ENCODE measurements at places on chromosomes 2 and 18.

- DNase-seq = no peak
These were observed 230.8 kb upstream of the SMIM21 start for GRCh38 chr18:75658330-75658729.

DNA sequence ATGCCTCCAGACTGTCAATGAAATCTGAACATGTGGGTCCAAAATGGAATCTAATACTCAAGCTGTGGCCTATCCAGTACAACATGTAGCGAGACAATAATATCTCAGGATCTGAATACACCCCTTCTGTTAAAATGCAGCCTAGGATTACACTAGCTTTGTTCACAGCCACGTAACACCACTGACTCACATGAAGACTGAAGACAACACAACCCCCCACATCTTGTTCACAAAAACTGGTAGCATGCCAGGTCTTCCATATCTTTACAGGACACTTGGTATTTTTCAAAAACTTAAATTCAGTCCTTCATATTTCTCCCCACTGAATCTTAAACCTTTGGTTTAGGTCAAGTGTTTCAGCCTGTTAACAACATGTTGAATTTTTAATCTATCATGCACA is 84.2 kb downstream of the SLC8A1 start:
- no peak for DNase-seq

DNA sequence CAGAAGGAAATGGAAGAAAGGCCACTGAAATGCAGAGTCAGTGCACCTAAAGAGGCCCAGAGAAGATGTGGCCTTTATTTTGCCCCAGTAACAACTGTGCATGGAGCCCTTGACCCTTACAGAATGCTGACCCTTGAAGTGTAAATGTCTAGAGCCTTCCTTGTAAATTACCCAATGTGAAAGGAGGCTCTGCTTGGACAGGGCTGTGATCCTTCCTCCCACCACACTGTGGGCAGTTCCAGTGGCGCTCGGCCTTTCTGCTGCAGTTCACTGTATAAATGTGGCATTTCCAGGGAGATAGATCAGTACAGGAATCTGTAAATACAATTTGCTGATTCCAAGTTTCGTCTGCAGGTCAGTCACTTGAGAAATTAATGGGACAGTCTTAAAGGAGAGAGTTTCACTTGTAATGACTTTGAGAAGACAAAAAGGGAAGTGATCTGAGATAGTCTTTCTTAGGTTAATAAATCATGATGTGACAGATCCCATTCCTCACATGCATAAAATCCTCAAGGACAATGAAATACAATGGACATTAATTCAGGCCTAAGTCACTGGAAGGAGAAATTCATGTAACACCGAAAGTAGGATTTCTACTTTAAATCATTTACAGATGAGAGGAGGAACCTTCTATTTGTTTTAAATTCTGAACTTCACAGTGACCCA is 133.8 kb upstream of the LMAN1 start:
- DNase-seq = no peak

- no peak for DNase-seq
These were observed 74.3 kb downstream of the NPAS2 start for GRCh38 chr2:100894105-100894795.

GRCh38 chr2:17245906-17246305 is 272.3 kb downstream of the RAD51AP2 start:
- no peak for DNase-seq

DNA sequence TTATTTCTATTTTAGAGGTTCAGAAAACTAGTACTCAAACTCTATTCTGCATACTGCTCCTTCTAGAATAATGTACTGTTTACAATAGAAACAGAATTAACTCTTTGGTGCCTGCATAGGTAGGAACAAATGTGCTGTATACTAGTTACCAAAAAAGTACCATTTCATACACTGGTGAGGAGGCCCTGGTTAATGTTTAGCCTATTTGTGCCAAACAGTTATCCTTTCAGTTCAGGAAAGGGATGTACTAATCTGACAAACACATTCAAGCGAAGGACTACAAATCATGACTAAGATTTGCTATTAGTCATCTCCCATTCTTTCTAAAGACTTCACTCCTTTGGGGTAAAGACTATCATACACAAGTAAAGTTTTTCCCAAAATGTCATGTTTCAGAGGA is 47.4 kb downstream of the EXOC6B start:
- DNase-seq = no peak

GRCh38 chr18:45838302-45839070 is 13.0 kb downstream of the SIGLEC15 start:
- no peak for DNase-seq

DNA sequence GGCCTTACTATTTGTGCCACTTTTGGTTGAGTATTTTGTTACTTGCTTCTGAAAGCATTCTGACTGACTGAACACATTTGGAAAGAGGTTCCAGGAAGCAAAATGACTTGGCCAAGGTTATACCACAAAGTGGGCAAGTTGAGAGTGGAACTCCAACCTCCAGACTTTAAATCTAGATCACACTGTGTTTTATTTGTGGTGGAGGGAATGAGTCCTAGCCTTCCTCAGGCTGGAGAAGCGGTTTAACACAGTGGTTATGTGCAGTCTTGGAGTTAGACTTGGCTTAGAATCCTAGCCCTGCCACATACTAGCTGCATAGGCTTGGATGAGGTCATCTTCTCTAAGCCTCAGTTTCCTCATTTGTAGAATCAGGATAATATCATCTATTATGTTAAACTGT is 33.4 kb downstream of the PLEKHM3 start:
- DNase-seq = no peak
